ENCODE measurements at places on chromosomes 12 and 14.
A peak's percentile ranks its signal among the peaks of the same experiment; 100 is the strongest.

DNA sequence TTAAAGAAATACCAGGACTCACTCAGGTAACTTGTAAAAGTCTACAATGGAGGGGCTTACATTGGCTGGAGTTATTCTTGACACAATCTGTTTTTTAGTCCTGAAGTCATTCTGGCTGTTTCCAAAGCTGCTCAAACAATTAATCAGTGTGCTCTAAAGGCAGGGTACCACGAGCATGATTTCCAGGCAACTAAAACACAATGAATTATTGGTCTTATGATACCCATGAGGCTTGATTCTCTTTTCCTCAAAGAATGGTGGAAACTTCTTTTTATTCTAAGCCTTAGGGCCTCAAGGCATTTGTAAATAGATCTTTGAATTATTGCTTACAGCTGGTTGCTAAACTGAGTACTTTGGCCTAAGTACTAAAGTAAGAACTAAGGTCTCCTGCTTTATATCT is 199.8 kb upstream of the PDZRN4 start:
- no peak for DNase-seq

GRCh38 chr12:43210485-43211192 is 341.4 kb downstream of the ADAMTS20 start:
- DNase-seq = no peak

DNA sequence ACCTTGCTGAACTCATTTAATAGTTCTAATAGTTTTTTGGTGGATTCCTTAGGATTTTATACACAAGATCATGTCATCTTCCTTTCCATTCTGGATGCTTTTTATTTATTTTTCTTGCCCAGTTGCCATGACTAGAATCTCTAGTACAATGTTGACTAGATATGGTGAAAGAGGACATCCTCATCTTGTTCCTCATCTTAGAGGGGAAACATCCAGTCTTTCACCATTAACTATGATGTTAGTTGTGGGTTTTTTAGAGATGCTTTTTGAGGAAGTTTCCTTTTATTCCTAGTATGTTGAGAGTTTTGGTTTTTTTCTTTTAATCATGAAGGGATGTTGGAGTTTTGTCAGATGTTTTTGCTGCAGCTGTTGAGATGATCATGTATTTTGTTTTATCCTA is 8.7 kb downstream of the ANKRD13A start:
- DNase-seq = no peak

GRCh38 chr12:126160912-126161311 is 1095.7 kb downstream of the AACS start:
- no peak for DNase-seq

GRCh38 chr14:77883131-77883846 is 83.4 kb downstream of the ADCK1 start:
- peak; percentile 36 for DNase-seq

DNA sequence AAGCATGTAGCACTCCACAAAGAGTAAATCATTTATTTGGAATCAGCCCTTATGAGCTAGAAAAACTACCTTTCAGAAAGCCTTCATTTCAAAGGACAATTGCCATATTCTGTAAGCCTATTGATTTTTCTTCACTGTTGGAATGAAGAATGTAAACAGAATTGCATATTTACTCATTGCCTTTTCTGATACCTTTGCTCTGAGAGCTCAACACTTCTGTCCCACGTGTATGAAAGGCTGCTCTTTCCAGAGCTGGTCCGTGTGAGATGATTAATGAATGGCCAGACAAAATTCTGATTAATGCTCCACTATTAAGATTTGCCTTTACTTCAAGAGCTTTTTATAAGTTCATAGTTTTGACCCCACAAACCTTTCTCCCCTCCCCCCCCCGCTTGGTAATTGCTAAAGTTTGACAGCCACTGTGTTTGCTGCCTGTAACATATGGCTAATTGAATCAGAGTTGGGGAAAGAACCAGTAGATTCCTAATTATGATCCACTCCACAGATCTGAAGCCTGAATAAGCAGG is 63.0 kb upstream of the PLEKHA5 start:
- DNase-seq = peak; percentile 35

DNA sequence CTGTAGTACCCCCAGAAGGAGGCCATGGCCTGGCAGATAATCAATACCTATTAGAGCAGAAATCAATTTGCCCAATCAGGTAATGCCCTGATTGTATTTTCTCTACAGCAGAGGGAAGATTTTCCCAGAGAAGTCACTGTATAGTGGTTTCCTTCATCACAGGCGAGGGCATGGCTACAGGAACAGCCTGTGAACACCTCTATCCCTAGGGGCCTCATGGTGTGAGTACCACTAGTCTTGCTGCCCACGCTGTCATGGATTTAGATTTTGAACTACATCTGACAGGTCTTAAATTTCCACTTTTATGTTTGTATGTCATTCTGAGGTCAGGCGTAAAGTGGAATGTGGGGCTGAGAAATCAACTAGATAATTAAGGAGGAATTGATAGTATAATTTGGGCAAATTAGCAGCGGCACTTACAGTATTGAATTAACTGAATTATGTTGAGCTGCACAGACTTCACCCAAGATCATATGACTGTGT is 42.4 kb upstream of the STXBP6 start:
- peak; percentile 45 for DNase-seq

GRCh38 chr14:65926935-65927700 is 514.6 kb downstream of the FUT8 start:
- no peak for DNase-seq

- DNase-seq = no peak
These were observed 100.5 kb upstream of the RFLNA start for GRCh38 chr12:124194264-124194892.

DNA sequence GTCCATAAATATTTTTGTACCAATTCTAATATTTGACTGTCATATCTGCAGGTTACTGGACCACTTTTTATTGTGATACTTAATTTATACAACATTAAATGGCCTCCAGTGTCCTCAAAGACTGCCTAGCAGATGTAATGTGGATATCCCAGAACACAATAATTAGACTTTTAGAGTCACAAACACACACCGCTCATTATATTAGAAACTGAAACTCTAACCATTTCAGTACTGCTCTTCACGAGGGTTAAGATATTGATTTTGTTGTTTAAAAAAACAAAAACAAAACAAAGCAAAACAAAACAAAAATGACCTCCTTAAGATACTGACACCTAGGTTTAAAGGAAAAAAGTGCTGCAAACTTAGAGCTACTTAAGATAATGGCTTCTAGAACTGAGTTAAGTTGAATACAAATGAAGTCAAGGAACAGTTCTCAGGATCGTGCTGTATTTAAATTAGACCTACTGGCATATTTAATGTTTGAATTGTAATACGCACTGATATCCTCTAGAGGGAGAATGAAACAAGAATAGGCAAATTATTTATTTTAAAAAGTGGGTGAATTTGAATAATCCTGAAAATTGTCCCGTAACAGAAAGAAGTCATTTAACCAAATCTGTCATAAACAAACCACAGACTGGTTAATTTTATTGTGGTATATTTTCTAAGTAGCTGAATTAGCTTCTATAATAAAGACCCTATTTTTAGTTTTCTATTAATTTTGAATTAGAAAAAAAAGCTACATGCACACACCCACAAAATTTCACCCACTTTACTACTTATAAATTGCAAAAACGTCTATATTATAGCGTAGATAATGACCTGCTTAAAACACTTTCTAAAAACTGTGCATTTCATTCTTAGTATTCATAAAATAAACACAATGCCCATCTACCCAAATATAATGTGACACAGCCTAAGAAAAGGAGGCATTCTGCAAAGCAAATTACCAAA is 395.2 kb upstream of the DCN start:
- no peak for DNase-seq

DNA sequence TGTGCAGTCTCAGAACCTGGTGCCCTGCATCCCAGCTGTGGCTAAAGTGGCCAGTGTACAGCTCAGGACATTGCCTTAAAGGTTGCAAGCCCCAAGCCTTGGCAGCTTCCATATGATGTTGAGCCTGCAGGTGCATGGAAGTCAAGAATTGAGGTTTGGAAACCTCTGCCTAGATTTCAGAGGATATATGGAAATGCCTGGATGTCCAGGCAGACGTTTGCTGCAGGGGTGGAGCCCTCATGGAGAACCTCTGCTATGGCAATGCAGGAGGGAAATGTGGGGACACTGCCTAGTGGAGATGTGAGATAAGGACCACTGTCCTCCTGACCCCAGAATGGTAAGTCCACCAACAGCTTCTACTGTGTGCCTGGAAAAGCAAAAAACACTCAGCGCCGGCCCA is 17.9 kb upstream of the CNIH1 start:
- no peak for DNase-seq

DNA sequence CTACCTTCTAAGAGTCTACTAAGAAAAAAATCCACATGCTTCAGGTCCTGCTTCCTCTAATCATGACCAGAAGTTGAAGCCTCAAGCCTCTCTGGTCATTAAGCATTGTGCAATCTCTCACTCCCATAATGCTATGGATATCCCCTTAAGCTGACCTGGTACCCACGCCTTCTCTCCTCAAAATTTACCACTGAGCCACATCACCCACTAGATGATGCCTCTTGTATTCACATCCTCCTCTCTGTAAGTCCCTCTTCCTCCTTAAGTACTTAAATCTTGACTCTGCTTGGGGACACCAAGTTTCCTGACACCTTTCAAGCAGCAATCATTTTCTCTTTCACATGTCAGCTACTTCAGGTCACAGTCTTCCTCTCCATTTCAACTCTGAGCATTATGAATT is 9.8 kb downstream of the GALNT4 start:
- DNase-seq = no peak

DNA sequence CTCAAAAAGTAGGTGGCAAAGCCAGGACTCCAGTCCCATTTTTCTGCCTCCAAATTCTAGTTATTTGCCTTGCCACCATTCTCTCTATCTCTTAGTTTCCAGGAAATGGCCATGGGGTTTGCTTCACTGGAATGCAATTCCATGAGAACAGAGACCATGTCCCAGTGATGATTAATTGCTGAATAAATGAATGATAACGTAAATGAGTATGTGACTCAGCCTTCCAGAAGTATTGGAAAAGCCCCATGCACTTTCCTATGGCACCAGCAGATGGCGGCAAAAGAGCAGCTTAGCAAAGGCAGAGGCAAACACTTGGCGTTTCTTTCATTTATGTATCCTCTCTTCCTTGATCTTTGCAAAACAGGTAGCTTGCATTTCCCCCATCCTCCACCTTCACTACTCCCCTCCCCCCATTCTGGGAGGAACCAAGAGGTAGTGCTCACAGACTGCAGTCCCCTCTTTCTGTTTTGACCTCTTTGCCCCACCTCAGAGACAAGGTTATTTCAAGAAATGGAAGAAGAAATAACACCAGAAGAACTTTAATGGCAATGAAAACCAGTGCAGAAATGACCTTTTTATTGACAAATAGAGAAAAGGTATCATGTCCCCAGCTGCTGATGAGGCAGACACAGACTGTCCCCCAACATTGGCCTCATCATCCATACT is 21.3 kb downstream of the TBX3 start:
- peak; percentile 79 for DNase-seq

DNA sequence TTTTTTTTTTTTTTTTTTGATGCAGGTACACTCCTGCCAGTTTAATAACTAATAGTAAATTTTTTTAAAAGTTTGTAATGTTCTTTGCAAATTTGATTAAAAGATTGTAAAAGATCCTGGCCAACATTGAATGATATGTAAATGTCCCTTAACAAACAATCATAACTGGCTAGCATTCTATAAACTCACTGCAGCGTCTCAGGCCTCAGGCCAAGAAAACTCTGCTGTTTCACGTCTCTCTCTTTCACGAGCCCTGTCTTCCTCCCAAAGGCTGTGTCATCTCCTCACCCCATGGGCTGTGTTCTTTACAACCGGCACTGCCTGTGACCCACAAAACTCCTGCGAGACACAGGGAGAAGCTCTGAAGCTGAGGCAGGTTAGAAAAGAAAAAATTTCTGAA is 103.3 kb downstream of the NUAK1 start:
- DNase-seq = no peak

- no peak for DNase-seq
These were observed 61.4 kb downstream of the HMGA2 start for GRCh38 chr12:65885716-65886115.

DNA sequence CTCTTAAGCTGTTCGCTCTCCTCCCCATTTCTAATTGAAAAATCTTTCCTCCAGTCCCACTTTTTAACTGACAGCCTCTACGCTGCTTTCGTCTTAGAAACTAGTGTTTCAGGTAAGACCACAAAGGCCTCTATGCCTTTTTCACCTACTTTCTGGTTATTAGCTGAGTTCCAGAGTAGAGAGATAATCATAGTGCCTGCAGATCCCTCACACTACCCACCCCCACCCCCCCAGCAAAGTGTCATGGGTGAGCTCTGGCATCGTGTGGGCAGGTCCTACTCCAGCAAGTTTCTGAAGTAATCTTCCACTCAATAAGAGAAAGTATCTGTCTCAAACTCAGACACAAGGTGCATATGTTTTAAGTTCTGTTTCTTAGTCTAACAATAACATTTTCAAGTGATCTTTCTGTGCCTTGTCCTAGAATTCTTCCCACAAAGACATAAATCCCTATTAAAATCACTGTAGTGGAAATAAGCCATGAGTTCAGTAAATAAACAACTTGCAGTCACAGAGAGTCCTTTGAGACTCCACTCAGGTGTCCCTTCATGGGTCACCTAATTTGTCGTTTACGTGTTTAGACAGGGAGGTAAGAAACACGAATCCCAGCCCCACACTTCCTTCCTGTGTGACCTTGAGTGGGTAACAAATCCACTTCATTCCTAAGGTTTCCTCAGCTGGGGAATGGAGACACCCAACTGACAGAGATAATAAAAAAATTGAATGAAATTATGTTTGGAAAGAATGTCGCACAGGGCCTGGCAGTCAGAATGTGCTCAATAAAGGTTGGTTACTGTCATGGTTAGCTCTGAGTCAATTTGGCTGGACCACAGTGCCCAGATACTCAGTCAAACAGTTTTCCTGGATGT is 228.9 kb upstream of the CAND1 start:
- DNase-seq = no peak

- DNase-seq = no peak
These were observed 20.0 kb upstream of the FICD start for GRCh38 chr12:108495054-108495453.

GRCh38 chr14:68450391-68451120 is 342.3 kb downstream of the ZFP36L1 start:
- peak; percentile 4 for DNase-seq

DNA sequence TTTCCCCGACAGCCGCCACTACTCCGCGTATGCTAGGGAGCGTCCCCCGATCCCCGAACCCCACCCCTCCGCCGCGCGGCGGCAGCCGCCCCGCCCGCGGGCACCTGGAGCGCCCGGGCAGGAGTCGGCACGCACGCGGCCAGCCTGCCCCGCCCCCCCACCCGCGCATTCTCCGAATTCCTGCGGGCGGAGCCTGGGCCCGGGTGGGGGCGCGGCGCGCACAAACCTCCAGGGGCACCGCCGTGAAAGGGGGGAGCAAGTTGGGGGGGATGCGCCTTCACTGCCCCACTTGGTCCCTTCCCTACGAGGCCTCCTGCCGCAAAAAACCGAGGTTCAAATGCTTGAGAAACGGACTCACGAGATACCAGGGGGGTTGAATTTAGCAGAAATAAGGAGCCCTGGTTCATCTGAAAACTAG is 1.7 kb downstream of the AJUBA start:
- no peak for DNase-seq

- no peak for DNase-seq
These were observed 1489.4 kb downstream of the AACS start for GRCh38 chr12:126554625-126555024.

- no peak for DNase-seq
These were observed 78.5 kb downstream of the CALM1 start for GRCh38 chr14:90475298-90475697.
